CD4-positive, alpha-beta T cell treated with Interleukin-12 subunit alpha and Interleukin-12 subunit beta, for 1 hour (primary cell): ENCODE measurements at places on chromosomes 7 and 10.

- DNase-seq, result no peak
Observed at GRCh38 chr7:90594751-90595317, 1.3 kb upstream of the CDK14 start.

- no peak for DNase-seq
Observed at GRCh38 chr10:47300429-47300931, 483 bp downstream of the GDF10 start.

GRCh38 chr7:82359426-82359825 lies 84.2 kb downstream of the CACNA2D1 start:
- DNase-seq, result no peak

DNA sequence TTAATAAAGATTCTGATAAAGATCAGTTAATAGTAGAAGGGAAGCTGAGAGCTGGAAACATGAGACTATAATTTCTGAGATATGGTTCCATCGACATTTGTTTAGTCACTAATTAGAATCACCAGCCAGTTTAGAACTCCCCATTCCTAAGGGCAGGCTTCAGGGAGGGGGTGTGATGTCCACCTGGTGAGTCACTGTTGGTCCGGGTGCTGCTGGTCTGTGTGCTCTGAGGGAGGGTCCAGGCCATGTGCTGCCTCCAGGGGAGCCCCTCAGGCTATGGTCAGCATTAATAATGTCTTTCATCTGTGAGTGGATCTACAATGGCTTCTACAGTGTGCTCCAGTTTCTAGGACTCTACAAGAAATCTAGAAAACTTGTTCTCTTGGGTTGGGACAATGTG lies 115.8 kb downstream of the ADAM12 start:
- DNase-seq, result no peak

DNA sequence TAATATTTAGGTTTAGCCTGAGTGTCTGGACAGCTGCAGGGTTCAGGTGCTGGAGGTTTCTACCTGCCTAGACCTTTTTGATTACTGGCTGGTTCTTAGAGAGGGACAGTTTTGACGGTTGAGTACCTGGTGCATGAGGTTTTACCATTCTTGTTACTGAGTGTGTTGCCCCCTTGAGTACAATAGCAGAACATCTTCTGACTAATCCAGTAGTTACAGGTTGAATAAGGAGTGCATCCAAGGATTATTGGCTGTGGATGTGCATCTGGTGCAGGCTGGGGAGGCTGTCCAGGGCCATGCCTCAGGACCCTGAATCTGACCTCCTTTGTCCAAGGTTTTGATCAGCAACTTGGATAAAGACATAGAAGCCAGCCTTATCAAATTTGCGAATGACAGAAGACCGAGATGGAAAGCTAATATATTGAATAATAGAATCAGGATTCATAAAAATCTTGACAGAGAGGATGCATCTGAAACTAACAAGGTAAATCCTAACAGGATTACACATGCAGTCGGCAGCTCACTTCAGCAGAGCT lies 23.1 kb downstream of the PLPP4 start:
- no peak for DNase-seq

DNA sequence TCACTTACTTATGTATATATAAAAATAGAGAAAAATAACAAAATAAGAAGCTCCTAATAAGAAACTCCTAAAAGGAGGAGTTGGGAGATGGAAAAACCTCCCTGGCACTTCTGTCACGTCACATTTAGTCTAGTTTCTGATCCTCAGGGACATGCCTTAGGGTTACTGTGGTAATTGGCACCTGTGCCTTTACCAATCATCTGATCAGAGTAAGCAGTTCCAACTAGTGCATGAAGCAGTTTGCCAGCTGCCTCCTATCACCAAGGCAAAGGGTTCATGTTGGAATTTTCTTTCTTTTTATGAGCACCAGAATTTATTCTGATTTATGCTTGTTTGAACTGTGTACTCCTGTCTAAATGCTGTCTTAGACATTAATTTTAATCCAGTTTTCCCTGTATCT lies 49.9 kb downstream of the ARL4A start:
- no peak for DNase-seq

DNA sequence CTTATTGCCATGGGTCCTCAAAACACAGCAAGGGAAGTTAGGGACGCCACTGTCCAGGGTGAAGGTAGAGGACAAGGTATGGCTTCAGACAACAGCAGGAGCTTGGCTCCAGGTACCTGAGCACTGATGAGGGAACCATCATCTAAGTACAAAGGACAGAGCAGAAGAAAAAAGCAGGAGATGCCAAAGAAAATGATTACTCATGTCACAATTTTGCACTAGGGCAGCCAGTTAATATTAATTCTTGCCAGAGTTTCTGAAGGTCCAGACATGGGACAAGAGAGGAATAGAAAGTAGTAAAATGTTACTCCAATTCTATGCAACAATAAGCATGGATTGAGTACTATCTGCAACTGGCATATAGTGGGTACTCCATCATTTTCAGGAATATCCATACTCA lies 14.1 kb downstream of the PTN start:
- no peak for DNase-seq

GRCh38 chr10:20040012-20040411 lies 223.8 kb downstream of the PLXDC2 start:
- DNase-seq, result no peak

- no peak for DNase-seq
Observed at GRCh38 chr10:104424719-104425118, 71.1 kb downstream of the CFAP58 start.

- no peak for DNase-seq
Observed at GRCh38 chr10:13449296-13449695, 79.5 kb downstream of the BEND7 start.

GRCh38 chr10:93300288-93300917 lies 181.7 kb downstream of the MYOF start:
- no peak for DNase-seq

DNA sequence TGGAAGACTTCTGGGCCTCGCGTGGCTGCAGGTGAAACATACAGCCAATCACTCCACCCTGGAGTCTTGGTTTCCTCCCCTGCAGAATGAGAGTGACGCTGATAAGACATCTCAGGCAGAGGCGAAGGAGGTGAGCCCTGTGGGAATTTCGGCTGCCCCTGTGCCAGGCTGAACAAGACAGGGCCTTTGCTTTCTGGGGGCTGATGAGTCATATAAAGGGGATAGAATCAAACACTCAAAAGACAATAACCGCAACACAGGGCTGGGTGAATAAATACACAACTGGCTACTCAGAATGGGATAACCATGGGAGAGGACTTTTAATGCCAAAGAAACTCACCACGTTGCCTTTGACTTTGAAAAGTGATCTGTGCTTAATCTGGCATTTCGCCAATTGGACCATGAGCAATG lies 143.8 kb downstream of the KCNMA1 start:
- no peak for DNase-seq

GRCh38 chr10:68828833-68829232 lies 1.5 kb downstream of the STOX1 start:
- no peak for DNase-seq

- no peak for DNase-seq
Observed at GRCh38 chr10:87750817-87751216, 67.2 kb downstream of the ATAD1 start.

DNA sequence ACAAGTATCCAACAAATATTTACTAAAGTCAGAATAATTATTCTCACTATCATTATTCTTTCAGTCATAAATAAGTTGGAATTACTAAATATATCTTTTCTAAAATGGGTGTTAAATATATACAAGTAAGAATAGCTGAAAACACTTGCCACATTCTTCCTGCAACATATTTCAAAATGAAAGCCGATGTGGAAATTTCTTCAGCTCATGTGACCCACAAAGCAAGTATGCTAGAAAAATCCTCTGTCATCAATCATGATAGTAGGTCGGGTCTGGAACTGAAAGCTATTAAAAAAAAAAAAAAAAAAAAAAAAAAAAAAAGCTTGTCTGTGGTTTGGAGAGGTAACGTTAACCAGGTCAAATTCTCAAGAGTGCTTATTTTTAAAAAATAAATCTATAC lies 344.7 kb downstream of the NEBL start:
- DNase-seq, result no peak

DNA sequence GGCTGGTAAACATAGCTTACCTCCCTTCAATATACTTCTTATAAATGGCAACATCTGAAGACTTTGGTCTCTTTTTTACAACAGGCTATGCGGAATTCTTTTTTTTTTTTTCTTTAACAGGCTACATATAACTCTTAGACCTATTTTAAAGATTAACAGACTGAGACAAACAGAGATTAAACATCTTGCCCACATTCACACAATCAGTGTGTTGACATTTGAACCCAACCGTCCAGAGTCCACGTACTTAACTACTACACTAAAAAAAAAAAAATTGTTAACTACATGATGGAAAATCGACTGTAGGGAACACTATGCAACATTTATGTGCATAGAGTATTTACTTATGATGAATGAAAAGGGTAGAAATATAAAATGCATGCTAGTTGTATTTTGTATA lies 298.5 kb downstream of the ELMO1 start:
- DNase-seq, result no peak

DNA sequence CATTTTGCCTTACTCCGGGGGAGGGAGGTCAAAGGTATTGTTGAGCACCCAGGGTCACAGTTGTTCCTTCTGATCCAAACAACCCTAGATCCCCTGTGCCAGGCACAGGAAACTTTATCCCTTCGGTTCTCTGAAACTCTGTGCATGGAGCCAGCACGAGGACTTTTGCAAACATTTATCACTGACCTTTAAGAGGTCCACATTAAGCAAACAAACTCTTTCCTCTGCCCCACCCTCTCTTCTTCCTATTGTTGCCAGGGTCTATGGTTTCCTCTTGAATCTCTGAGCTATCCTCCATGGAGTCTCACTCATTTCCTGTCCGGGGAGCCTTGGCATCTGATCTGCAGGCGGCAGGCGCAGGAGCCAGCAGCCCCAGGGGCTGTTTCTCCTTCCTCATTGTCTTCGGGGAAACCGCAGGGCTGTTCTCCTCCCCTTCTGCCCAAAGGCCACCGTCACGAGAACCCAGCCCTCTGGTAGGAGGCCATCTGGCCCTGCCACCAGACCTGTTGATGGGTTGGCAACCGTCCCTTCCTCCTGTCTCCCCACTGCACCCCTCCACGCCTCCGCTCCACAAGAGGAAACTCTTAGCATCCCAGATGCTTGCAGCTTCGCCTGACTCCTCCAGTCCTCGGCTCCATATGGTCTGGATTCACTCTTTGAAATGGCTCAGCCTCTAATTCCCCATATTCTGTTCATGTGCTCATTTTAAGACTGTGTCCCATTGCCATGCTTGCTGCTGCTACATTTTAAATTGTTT lies 327.3 kb upstream of the NRP1 start:
- DNase-seq, result peak; percentile 4

GRCh38 chr10:10850214-10850613 lies 167.5 kb upstream of the CELF2 start:
- DNase-seq, result no peak

DNA sequence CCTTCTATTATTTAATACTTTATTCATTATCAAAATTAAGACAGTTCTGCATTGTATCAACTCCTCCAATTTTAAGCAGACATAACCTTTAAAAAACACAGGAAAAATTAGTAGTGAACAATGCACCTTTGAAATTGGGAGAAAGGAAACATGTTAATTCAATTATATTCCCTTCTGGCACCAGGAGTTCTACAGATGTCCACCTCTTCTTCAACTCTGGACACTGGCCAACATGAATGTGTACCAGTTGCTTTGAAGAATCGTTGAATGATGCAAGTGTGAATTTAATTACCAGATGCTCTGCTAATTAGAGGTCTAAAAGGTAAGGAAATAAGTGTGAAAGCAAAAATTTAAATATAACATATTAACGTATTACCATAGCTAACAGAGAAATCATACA lies 206.7 kb upstream of the IGFBP3 start:
- DNase-seq, result no peak

- no peak for DNase-seq
Observed at GRCh38 chr10:102185811-102186527, 33.8 kb downstream of the NOLC1 start.

DNA sequence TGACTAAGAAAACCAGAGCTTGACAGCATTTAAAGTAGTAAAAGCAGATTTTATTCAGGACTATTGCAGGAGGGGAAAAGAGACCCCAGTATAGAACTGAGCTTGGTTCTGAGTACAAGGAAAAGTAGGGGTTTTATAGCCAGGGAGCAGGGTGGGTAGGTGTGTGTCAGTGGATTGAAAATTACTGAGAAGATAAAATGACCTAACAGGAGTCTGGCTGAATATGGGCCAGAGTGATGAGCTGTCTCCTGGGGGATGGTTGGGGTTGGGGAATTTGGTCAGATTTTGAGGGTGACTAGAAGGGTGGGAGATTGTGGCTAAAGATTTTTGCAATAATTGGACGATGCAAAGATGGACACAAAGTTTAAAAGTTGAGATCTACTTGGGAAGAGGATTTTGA lies 114.0 kb downstream of the ST7 start:
- DNase-seq, result no peak

DNA sequence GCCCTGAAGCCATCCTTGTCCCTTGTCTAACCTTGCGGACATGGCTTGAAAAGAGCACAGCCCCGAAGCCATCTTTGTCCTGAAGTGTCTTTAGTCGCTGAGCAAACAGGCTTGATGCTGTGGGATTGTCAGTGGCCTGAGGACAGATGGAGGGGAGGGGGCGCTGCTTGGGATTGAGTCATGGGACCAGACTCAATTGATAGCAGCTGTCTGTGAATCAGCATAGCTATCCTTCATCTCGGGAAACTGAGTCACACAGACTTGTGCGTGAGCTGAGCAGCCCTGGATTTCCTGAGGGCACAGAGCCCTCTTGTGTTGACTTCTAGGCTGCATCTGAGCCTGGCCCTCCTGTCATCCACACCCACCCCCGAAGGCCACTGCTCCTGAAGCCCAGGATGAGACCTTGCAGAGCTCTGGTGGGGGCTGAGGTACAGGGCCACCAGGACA lies 14.4 kb downstream of the MYO1G start:
- DNase-seq, result no peak

GRCh38 chr7:95921543-95921942 lies 149.2 kb downstream of the DYNC1I1 start:
- no peak for DNase-seq

- DNase-seq, result no peak
Observed at GRCh38 chr7:157930926-157931466, 594.2 kb downstream of the DNAJB6 start.

DNA sequence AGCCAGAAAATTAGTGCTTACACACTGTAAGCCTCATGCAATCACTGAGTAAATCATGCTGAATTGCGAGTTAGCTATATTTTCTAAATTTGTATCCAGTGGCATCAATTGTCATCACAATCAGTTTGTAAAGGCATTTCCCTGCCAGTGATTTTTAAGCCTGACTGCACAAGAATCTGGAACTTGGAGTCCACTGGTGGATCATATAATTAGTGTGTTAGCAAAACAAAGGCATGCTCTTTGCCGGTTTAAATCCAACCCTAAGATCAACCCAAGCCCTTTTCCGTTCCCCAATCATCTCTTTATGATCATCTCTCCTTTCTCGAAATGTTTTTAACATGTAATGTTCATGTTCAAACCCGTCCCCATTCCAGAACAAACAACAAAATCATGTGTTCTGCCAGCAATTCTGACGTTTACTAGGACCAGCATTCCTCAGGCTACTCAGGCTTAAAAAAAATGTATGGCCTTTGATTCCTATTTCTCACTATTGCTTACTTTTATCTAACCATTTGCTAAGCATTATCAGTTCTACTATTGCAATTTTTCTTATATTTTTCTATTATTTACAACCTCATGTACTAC lies 649.2 kb downstream of the SORCS1 start:
- no peak for DNase-seq
